MG63 (cell line): ENCODE measurements at places on chromosomes 13 and 19. TPM values are rescaled to one million over a fixed set of nuclear protein-coding genes. Genes with fewer than 3 reads are reported as not detected.

Gene MYH14
- 2.1 TPM in 1 of 2 replicates, not detected in the other for total RNA-seq

Gene SHISA7
- total RNA-seq, result not detected in 2 replicates

Gene PGLYRP2
- not detected in 2 replicates for total RNA-seq

Gene NLRP4
- not detected in 2 replicates for total RNA-seq

Gene CCDC169
- total RNA-seq, result 0.07 and 0.47 TPM in 2 replicates

Gene WTIP
- total RNA-seq, result 57.1 and 82.3 TPM in 2 replicates

Gene MRPL54
- 47.0 and 55.4 TPM in 2 replicates for total RNA-seq

Gene DPF1
- total RNA-seq, result 6.9 and 7.0 TPM in 2 replicates

Gene KCNRG
- total RNA-seq, result 5.6 TPM in 1 of 2 replicates, not detected in the other

Gene CEACAM7
- not detected in 2 replicates for total RNA-seq

Gene ZSCAN22
- total RNA-seq, result 0.12 and 2.5 TPM in 2 replicates

Gene RDH8
- not detected in 2 replicates for total RNA-seq

Gene SPRED3
- 0.49 and 4.5 TPM in 2 replicates for total RNA-seq

Gene LAMP1
- 194 and 225 TPM in 2 replicates for total RNA-seq

Gene SYDE1
- 90.8 and 120 TPM in 2 replicates for total RNA-seq

Gene PNPLA6
- total RNA-seq, result 175 and 184 TPM in 2 replicates

Gene CYP2A7
- not detected in 2 replicates for total RNA-seq

Gene TTC9B
- not detected in 2 replicates for total RNA-seq
